ENCODE measurements at places on chromosomes 3 and 15.

GRCh38 chr3:73592154-73593144 lies 32.3 kb downstream of the PDZRN3 start:
- DNase-seq, result no peak

DNA sequence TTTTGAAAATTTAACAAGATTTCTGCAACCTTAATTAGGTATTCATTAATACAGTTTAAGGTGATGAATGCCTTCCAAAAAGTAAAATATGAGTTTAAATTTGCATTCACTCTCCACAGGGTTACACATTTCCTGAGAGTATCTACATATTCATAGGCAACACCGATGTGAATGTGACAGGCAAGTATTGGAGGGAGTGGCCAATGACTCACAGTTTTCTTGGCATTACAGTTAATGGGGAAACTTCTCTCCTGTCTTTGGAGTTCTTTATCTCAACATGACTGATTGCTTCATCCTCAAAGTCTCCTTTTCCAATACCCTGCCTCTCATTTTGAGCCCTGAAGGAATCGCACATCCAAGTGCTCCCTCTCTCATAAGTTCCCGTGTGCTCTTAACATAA lies 181.9 kb upstream of the CHL1 start:
- peak; percentile 15 for DNase-seq

GRCh38 chr3:100899440-100900091 lies 93.7 kb downstream of the ABI3BP start:
- peak; percentile 31 for DNase-seq

DNA sequence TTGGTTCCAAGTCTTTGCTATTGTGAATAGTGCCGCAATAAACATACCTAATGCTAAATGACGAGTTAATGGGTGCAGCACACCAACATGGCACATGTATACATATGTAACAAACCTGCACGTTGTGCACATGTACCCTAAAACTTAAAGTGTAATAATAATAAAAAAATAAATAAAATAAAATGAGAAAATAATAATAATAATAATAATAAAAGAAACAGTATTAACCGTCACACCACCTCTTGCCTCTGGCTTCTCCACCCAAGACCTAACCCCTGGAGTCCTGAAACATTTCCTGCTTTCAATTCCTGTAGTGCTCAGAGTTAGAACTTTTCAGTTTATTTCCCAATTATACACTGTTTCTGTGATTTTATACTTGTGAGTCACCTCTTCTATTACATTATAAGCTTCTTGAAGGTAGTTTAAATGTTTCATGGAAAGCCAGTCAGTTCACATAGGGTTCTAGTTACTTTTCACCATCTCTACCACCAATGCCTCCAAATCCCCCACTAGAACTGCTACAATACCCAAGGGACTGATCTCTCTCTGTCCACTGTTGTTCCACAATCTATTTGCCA lies 18.4 kb upstream of the GHSR start:
- peak; percentile 41 for DNase-seq

- no peak for DNase-seq
Observed at GRCh38 chr3:44842376-44842775, 19.3 kb upstream of the TMEM42 start.

DNA sequence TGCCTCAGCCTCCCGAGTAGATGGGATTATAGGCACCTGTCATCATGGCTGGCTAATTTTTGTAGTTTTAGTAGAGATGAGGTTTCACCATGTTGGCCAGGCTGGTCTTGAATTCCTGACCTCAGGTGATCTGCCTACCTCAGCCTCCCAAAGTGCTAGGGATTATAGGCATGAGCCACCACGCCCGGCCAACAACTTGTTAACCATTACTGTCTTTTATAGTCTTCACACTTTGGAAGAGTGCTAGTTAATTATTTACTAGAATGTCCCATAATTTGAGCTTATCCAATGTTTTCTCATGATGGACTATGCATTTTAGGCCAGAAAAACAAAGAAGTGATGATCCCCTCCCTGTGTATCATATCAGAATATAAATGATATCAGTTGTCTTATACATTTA lies 288.6 kb upstream of the CBLB start:
- no peak for DNase-seq

DNA sequence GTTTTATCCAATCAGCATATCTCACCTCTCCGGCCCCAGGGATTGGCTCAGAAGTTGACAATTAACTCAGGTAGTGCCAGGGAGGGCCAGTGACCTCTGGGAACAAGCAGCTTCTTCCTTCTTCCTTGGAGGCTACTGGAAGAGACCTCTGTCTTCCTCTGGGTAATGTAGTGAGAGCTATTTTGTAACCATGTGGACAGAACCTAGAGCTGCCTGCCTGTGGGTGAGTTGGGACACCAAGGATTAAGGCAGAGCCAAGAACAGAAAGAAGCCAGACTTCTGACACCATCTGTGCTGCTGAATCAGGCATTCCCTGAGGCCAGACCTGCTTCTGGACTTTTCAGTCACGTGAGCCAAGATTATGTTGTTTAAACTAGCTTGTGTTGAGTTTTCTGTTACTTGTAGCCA lies 5.9 kb upstream of the NDUFAF1 start:
- DNase-seq, result peak; percentile 73
